ENCODE measurements at places on chromosomes 3 and 15. TPM values are rescaled to one million over a fixed set of nuclear protein-coding genes. Genes with fewer than 3 reads are reported as not detected.

GRCh38 chr3:112638327-112639020, 2.5 kb downstream of the CCDC80 start:
- H3K36me3 ChIP-seq: no peaks in the 10 kb centered on the region
- no peak overlapping the region for H3K27ac ChIP-seq
- H3K4me1 ChIP-seq: peaks cover 77% of the 10 kb centered on the region
- H3K4me3 ChIP-seq: peak overlapping the region; percentile 45
- no peaks in the 10 kb centered on the region for H3K27me3 ChIP-seq

DNA sequence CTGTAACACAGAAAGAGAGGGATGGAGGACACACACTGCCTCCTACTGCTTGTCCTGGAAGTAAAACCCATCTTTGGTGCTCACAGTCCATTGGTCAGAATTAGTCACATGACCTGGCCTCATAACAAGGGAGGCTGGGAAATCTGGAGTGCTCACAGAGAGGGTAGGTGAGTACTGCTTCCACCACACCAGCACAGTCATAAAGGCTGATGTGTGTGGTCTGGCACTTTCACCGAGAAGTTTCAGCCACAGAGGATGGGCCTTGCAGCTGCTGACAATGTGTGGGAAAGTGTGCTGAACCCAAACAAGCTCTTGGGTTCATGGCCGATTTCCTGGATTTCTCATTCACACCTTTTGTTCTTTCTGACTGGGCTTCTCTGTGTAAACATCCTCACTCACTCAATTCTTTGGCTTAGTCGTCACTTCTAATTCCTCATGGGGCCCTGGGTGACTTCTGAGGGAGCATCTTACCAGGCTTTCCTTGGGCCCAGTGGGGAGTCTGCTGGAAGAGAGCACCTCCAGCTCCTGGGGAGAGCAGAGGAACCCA, 100.7 kb downstream of the ASB7 start:
- H3K27me3 ChIP-seq: no peaks in the 10 kb centered on the region
- no peak for DNase-seq
- no peak overlapping the region for H3K27ac ChIP-seq
- H3K36me3 ChIP-seq: no peaks in the 10 kb centered on the region

GRCh38 chr3:47716656-47717055, 65.0 kb downstream of the SMARCC1 start:
- no peaks in the 10 kb centered on the region for H3K4me1 ChIP-seq
- no peak overlapping the region for H3K27ac ChIP-seq
- no peak for DNase-seq
- H3K36me3 ChIP-seq: peaks cover 80% of the 10 kb centered on the region
- H3K27me3 ChIP-seq: no peaks in the 10 kb centered on the region

DNA sequence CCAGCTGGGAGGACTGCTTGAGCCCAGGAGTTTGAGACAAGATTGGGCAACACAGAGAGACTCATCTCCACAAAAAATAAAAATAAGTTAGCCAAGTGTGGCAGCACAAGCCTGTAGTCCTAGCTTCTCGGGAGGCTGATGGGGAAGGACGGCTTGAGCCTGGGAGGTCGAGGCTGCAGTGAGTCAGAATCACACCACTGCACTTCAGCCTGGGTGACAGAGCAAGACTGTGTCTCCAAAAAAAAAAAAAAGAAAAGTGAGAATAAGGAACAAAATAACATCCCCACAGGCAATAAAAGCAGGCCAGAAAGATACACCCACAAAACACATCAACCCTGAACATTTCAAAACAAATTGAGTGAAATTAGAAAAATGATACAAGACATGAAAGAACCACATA, 48.7 kb upstream of the OCA2 start:
- H3K27ac ChIP-seq: no peak overlapping the region
- H3K27me3 ChIP-seq: no peaks in the 10 kb centered on the region
- DNase-seq: no peak

- no peaks in the 10 kb centered on the region for H3K4me1 ChIP-seq
- no peak for DNase-seq
- H3K4me3 ChIP-seq: no peak overlapping the region
- H3K36me3 ChIP-seq: no peaks in the 10 kb centered on the region
- H3K27me3 ChIP-seq: no peaks in the 10 kb centered on the region
- no peak overlapping the region for H3K27ac ChIP-seq
Observed at GRCh38 chr3:100506355-100506754, 13.9 kb downstream of the TMEM45A start.

BLM gene
- 2.4 TPM for total RNA-seq

ADAMTS17 gene
- 4.5 TPM for total RNA-seq

RBP2 gene
- total RNA-seq: not detected
